ENCODE measurements at places on chromosomes 7 and 10. TPM values are rescaled to one million over a fixed set of nuclear protein-coding genes. Genes with fewer than 3 reads are reported as not detected.

DNA sequence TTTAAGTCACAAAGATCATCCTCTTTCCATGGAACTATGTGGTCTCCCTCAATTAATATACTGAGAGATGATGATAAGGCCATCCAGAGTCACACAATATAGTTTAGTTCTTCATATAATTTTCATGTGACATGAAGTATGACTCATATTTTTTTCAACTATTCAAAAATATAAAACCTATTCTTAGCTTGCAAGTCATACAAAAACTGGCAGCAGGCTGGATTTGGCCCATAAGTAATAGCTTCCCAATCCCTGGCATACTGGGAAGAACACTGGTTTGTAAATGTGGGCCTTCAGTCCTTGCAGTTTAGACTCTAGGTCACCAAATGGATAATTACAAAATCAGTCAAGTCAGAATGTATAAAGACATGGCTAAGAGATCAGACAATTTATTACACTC, 356.6 kb downstream of the PPP1R3A start:
- DNase-seq = no peak
- H3K4me1 ChIP-seq = no peaks in the 10 kb centered on the region
- no peak overlapping the region for H3K4me3 ChIP-seq
- H3K36me3 ChIP-seq = no peaks in the 10 kb centered on the region
- H3K27ac ChIP-seq = no peak overlapping the region

The TAS2R4 gene
- 0.43 TPM for total RNA-seq

The WBP1L gene
- 43.0 TPM for total RNA-seq

- H3K27ac ChIP-seq = no peak overlapping the region
- no peaks in the 10 kb centered on the region for H3K36me3 ChIP-seq
- H3K27me3 ChIP-seq = no peaks in the 10 kb centered on the region
- no peaks in the 10 kb centered on the region for H3K4me1 ChIP-seq
- H3K4me3 ChIP-seq = no peak overlapping the region
Observed at GRCh38 chr7:87993269-87993668, 59.2 kb downstream of the ADAM22 start.

Measured in Karpas-422 (cell line).